ENCODE measurements at places on chromosomes 4 and X.

DNA sequence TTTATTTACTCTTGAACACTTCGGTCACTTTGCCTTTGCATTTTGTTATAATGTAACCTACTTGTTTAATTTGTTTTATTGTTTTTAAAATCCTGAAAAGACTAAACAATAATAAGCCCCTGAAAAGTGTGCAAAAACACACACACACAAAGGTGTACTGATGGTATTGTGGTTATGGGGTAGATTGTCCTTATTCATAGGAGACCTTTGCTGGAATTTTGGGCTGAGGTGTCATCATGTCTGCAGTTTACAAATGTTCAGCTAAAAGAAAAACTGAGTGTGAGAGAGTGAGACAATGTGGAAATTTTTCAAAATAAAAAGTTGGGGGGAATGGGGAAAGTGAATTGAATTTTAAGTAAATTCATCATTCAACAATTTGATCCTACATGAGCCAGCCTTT is 174.9 kb downstream of the QDPR start:
- no peak for DNase-seq

DNA sequence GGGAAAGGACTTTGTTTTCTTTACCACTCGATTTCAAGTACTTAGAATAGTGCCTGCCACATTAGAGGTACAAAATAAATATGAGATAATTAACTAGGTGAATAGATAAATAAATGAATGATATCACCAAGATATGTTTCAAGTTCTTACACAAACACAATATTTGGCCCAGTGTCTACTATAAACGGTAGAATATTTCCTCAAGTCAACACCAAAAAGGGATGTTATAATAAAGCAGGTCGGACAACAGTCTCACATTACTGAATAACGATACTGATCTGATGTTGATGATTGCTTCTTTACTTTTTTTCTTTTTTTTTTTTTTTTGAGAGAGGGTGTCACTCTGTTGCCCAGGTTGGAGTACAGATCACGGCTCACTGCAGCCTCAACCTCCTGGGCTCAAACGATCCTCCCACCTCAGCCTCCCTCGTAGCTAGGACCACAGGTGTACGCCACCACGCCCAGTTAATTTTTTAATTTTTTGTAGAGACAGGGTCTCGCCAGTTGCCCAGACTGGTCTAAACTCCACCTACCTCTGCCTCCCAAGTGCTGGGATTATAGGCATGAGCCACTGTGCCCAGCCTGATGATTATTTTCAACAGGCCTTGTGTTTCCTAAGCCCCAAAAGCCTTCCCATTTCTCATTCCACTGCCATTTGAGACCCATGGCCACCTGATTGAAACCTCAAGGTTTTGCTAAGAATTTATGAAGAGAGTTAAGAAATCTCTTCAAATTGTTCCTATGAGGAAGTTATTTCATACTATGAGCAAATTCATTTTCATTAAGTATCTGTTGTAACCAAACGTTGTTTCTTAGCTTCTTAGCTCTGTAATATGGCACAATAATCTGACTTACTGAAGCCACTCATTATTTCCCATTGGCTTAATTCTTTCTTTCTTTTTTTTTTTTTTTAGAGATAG is 2.3 kb downstream of the MANBA start:
- no peak for DNase-seq

GRCh38 chr4:85406185-85406584 is 68.8 kb upstream of the ARHGAP24 start:
- no peak for DNase-seq

DNA sequence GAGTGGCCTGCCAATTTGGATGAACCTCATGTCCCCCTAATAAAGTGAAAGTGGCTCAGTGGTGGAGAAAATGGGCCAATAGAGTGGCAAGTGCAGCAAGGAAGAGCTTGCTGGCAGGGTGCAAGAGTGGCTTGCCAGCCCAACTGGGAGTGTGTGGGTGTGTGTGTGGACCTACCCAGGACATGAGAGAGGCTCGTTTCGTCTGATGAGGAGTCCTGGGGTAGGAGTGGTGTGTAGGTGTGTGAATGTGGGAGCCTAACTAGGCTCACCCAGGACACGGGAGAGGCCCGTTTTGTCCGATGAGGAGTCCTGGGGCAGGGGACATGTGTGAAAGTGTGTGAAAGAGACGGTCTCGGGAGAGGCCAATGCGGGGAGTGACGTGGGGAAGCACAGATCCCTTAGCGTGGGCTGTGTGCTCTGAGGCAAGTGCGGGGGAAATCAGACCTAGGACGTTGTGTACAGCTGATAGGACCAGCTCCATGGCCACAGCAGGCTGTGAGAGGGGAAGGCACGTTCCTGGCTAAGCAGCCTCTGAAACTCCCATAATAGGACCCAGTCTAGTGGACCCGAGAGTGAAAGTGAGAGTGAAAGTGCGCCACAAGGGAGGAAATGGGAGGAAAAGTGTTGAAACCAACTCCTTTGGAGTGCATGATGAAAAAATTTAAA is 5.3 kb downstream of the GAGE10 start:
- DNase-seq = peak; percentile 34

DNA sequence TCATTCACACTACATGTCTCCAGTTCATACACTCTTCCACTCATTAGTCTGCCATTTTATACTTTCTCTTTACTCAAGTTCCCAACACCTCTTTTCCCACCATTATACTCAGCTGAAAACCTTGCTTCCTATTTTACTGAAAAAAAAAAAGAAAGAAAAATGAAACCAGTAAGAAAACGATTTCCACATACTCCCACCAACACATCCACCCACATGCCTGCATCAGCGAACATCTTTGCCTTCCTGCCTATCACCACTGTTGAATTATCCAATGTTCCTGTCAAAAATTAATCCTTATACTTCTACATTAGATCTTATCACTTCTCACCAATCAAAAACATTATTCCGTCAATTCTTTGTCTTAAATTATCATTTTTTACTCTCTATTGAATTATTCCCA is 188.1 kb upstream of the FAM241A start:
- no peak for DNase-seq

- DNase-seq = no peak
These were observed 43.9 kb downstream of the FAM53A start for GRCh38 chr4:1640190-1640589.

- peak; percentile 14 for DNase-seq
These were observed 105.5 kb upstream of the OTUD4 start for GRCh38 chr4:145285928-145286327.

DNA sequence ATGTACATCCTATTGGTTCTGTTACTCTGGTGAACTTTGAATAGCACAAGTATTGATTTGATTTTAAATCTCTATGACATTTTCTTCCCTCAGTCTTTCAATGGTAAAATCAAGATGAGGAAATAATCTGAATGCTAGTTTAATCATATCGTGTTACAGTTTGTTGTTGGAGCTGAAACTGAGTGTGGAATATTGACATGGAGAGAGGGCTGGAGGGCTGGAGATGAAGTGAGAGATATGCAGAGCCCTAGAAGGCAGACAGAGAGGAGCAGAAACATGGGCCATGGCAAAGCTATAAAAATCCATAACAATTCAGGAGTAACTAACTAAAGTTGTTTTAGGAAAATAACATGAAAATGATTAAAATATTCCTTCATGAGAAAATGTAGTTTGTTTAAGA is 141.1 kb downstream of the BANK1 start:
- DNase-seq = no peak

GRCh38 chrX:23372220-23372902 is 37.7 kb downstream of the PTCHD1 start:
- DNase-seq = peak; percentile 40

DNA sequence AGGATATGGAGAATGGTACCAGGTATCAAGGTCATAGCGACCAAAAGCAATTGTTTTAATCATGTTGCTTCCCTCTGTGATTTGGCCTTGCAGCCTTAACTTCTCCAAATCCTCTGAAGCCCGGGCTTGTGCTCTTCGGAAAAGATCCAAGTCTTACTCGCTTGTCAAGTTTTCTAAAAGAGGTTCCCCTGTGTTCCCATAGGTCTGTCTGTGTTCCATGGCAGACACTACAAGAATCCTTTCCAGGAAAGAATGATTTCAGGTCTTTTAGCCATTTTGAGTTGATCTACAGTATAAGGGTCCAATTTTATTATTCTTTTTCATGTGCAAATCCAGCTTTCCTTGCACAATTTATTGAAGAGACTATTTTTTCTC is 710.6 kb upstream of the DIAPH2 start:
- no peak for DNase-seq

GRCh38 chrX:7110821-7111276 is 36.7 kb upstream of the STS start:
- peak; percentile 22 for DNase-seq

DNA sequence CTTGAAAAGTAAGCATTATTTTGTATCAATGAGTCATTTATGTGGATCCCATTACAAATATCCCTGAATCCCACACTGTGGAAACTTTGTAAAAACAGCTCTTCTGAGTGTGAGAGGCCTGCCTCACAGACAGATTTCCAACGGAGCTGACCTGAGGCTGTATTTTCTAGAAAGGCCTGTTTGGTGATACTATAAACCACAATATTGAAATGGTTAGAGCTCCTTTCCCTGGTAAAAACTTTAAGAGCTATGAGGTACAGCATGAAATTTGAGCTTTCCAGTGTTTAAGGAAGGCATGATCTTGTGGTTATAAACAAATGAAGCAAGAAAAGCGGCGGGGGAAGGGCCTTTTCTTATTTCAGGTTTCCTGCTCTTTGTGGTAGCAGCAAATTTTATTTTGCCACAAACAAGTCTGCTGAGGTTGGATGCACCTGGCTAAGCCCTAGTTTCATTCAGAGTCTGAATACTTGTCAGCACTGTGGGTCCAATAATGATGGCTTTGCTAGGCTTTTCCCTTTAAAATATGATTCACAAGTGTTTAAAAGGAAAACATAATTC is 86.8 kb upstream of the ETNPPL start:
- peak; percentile 39 for DNase-seq

DNA sequence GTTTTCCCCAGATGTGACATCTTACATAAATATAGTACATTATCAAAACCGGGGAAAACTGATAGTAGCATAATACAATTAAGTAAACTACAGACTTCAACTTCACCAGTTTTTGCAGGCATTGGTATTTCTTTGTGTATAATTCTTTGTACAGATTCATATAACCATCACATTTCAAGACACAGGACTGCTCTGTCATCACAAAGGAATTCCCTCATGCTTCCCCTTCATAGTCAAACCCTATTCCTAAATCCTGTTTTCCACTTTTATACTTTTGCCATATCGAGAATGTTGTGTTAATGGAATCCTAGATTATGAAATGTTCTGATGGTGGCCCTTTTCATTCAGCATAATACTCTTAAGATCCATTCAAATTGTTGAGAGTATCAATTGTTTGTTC is 36.0 kb downstream of the STIM2 start:
- DNase-seq = peak; percentile 31

DNA sequence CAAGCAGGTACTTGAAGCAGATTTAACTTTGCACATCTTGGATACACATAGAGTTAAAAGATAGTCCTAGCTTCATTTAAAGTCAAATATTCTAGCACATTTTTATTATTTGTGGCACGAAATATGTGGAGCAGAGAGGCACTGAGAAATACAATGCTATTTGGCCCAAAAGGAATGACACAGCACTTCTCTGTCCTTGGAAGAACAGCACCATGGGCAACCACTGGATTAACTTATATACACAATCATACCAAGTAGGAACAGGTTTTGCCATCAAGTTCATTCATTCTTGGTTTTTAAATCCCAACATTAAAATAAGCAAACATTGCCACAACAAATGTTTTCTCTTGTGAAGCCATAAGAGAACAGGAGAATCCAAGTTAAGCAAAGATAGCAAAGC is 924 bp upstream of the ENAM start:
- DNase-seq = no peak

- DNase-seq = no peak
These were observed 472.8 kb upstream of the BOD1L1 start for GRCh38 chr4:14100349-14100748.

GRCh38 chr4:151729731-151730559 is 30.9 kb downstream of the GATB start:
- no peak for DNase-seq

- DNase-seq = no peak
These were observed 210.0 kb upstream of the STK26 start for GRCh38 chrX:131812847-131813825.

DNA sequence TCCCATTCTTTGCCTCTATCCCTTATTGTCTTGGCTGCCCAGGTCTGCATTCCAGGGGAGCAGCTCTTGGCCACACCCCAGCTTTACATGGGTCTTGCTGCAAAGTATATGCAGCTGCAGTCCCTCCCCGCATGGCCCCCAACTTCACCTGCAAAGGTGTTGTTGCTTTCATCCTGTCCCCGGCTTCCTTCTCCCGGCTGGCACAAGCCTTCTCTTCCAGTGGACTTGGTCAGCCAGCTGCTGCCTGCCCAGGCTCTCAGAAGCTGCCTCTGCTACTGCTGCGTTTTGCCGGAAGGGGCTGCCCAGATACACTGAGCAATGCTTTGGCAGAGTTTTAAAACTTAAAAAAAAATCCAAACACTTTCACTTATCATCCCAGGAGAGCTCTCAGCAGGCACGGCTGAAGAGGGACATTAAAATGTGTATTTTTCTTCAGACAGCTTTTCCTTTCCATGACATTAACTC is 121.2 kb upstream of the PDLIM3 start:
- peak; percentile 71 for DNase-seq

DNA sequence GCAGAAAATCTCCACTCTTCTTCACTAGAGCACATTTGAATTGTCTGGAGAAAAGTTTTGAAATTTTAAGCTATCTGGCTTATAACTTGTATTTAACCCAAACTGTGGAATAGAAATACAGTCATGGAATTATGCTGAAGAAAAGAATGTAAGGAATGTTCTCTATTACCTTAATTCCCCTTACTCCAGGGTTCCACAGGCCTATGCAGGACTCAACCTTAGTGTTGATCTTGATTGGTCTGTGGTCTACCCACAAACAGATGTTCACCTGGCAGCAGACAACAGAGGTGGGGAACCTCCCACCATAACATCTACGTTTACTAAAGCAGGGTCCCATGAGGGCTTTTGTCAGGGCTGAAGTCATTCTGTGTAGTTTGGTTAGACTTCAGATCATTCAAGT is 189.3 kb upstream of the GPRIN3 start:
- DNase-seq = peak; percentile 32

DNA sequence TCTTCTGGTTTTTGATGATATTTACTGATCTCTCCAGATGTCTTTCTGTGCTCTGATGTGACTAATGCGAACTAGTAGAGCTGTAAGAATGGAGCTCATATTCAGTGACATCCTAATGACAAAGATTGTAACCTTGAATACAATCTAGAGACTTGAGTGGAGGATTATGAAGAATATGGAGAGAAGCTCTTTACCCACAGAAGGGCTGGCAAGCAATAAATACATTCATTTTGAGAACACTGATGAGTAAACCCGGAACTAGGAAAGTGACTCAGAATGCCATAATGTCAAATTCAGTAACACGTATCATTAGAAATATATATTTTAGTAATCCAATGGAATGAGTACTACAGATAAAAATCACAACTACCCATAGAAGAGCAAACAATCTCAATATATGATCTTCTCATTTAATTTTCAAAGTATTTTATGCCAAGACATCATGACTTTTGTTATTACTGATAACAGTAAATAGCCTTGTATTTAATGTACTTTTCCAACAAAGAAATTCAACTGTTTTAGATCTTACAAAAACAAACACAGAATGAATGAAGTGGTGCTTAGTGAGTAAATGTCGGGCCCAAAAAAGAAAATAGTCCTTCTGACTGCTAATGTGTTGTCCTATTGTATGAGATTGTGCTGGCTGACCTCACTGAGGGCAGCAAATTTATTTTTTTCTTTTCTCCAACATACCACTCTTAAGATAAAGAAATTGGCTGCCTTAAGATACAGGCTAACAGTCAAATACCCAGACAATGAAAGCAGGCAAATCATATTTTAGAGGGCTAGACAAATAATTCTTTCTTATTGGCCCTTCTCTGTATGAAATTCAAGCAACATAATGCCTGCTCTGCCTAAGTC is 49.2 kb upstream of the HDAC8 start:
- peak; percentile 67 for DNase-seq
